ENCODE measurements at places on chromosomes 11 and 22.
A peak's percentile ranks its signal among the peaks of the same experiment; 100 is the strongest.

DNA sequence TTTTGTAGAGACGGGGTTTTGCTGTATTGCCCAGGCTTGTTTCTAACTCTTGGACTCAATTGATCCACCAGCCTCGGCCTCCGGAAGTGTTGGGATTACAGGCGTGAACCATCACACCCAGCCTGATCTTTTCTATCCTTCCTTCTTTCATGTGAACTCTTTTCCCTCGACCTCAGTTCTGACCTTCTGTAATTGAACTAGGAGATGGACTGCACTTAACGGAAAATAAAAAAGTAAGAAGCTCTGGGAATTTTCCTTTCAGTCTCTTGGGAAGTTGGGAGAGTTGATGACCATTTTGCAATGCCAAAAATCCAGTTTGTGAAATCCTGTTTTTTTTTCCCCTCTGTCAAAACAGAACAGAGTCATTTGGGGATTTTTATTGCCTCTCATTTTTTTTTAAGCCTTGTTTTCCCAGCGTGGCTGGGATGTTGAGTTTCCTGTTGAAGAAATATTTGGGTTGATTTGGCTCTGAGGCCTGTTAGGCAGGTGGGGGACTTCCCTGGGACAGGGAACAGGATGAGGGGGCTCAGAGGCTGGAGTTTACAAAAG, 26.9 kb upstream of the CYB5R3 start:
- DNase-seq = no peak

DNA sequence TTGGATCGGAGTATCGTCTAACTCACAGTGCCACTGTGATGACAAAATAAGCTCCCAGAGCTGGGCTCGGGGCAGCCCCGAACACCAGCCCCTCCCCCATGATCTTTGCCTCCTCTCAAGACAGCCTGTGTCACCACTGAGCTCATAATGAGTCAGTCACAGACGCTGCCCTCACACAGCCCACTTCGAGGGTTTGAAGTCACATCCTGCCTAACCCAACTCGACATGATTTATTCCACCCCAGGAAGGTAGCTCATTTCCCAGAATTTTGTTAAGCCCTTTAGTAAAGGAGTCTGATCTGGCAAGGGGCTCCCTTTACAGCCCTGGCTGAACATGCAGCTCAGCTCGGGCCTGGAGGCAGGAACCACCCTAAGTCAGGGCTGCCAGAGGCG, 22.8 kb downstream of the MYH9 start:
- no peak for DNase-seq

DNA sequence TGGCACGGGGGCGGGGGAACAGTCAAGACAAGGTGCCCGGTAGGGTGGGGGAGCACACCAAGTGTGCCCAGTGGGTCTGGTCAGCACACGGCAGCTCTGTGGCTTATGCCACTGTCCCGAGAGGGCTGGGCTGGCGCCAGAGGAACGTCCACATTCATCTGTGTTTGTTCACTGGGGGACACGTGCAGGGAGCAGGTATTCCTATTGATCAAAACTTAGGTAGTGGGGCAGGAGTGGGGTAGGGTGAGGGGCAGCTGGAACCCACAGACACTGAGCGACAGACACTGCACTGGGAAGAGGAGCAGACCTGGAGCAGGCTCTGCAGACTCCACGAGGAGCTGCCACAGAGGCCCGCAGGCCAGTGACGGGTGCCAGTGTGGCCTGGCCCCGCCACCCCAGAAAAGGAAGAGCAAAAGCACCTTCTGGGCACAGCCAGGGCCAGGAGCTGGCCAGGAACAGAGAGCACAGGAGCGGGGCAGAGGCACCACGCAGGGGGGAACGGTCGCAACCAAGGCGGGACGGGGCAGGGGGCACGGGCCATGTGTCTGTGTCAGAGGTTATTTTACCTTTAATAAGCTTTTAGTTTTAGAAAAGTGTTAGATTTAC, 2.1 kb upstream of the MOB2 start:
- DNase-seq = no peak

- DNase-seq = peak; percentile 53
Observed at GRCh38 chr11:68010090-68011041, at the start of gene ALDH3B1. Gene ALDH3B1, plus strand, starts transcription at chr11:68010327. Its CDS starts 4,971 bp downstream, at chr11:68015298.

DNA sequence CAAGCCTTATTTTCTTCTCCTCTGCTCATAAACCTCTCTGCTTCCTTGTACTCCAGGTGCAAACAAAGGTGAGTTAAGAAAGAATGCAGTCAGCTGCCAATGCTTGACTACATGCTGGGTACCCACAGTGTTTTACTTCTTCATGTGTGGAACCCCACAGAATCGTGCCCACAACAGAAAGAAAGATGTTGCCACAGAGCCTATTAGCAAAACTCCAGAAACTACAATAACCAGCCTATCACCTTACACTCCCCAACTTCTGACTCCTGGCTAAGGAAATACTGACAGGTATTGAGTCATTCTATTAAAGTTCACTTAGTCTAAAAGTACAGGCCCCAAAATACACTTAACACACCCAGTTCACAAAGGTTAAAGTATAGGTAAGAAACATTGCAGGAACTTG, 56.9 kb upstream of the CCDC89 start:
- DNase-seq = no peak

- no peak for DNase-seq
Observed at GRCh38 chr11:94151903-94152677, 23.4 kb downstream of the PANX1 start.

GRCh38 chr11:77155082-77155475, 27.0 kb downstream of the MYO7A start:
- DNase-seq = no peak

DNA sequence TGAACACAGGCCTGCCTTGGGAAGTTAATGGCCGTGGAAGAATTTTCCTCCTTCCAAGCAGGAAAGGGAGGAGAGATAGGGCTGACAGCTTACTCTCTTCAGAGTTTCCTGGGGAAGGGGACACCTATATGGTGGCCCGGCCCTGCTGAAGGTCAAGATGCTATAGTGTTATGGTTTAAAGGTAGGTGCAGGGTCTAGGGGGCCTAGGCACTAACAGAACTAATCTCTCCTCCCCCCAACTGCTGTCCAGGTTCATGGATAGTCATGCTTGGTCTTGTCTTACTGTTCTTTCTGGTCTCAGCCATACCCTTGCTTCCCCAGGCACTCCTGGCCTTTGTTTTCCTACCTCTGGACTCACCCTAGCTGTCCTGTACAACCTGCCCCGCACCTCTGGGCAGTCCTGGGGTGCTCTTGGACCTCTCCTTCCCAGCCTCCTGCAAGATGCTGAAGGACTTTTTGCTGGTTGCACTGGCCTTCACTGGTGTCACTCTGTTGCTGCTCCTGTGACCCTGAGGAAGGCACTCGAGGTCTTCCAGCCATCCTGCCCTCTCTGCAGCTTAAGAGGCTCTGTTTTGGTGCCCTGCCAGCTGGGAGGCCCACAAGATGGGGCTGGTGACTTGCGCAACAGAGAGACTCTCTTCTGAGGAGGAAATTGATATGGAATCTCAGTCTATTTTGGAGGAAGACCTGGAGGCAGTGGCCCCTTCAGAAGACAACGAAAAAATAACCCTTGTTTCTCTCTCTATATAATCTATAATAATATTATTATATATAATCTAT, 17.9 kb downstream of the SEC14L3 start:
- peak; percentile 25 for DNase-seq

DNA sequence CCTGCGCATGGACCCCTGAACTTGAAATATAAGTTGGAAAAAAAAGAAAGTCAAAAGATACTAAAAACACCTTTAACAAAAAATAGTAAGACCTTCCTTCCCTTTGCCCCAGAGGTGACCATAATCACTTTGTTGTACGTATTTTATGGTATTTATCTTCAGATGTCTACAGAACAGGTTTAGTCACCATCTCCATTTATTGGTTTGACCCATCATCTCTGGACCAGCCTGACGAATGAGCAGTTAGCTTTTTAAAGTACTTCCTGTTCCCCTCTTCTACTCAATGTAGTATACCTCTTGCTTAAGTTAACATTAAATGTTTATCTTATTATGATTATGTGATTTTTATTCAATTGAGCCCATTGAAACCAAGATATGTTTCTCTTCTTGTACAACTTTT, 64.7 kb upstream of the CREB3L1 start:
- DNase-seq = no peak

DNA sequence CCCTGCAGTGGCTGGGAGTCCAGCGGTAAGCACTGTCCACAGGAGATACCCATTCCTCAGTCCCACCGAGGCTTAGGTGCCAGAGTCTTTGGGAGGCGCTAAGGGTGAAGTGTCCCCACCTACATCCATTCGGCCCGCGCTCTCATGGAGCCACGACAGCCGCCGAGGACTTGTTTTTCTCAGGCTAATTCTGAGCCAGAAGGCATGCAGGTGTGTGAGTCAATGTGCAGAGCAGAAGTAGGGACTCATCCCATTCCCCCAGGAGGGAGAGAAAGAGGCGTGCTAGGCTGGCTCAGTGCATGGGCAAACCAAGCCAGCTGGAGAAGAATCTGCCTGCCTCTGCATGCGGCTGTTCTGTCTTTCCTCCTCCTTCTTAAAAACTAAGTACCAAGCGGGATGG, 46.6 kb downstream of the KCNC1 start:
- DNase-seq = no peak

- no peak for DNase-seq
Observed at GRCh38 chr11:37320921-37321320, 722.9 kb upstream of the RAG2 start.

DNA sequence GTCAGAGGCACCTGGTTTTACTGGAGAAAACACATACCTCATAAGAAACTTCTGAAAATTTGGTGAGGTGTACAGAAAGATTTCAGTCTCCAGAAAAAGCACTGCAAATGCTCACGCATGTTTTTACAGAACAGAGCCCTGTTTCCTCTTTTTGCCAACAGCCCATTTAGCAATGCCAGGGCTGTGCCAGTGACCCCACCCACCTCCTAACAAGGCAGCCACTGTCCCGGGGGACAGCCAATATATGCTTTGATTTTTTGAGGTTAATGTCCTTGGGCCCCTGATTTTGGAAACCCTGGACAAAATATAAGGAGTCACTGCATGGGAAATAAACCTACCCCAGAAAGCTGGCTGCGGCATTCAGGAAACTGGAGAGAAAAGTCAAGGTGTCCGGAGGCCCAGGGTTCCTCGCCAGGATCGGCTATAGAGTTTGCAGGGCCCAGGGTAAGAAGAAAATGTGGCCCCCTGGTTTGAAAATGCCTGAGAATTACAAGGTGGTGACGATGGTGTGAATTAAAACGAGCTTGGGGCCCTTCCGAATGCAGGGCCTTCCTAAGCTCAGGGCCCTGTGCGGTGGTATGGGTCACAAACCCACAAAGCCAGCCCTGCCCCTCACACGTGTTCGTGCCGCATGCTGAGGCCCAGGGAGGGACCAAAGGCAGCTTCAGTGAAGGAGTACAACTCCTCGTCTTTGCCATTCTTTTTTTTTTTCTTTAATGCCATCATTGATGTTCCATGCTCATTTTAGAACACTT, 71.1 kb upstream of the WNT7B start:
- DNase-seq = no peak

GRCh38 chr22:46066691-46067090, 83.6 kb upstream of the PPARA start:
- no peak for DNase-seq

GRCh38 chr11:44753961-44754645, 27.3 kb downstream of the TSPAN18 start:
- no peak for DNase-seq

DNA sequence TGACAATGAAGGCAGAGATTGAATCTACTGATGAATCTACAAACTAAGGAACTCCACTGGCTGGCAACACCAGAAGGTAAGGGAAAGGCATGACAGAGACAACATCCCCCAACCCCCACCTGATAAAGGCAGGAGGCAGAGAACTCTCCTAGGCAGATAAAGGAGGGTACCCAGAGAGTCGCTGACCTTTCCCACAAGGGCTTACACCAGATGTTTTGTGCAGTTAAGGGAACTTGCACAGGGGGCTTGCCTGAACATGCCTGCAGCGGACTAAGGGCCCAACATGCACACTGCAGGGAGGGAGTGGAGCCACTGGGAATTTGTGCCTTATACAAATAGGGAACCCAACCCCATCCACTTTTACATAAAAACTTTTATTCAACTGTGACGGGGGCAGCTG, 1996.9 kb upstream of the RAG2 start:
- DNase-seq = no peak

GRCh38 chr11:108793611-108794010, 128.7 kb downstream of the DDX10 start:
- DNase-seq = no peak

DNA sequence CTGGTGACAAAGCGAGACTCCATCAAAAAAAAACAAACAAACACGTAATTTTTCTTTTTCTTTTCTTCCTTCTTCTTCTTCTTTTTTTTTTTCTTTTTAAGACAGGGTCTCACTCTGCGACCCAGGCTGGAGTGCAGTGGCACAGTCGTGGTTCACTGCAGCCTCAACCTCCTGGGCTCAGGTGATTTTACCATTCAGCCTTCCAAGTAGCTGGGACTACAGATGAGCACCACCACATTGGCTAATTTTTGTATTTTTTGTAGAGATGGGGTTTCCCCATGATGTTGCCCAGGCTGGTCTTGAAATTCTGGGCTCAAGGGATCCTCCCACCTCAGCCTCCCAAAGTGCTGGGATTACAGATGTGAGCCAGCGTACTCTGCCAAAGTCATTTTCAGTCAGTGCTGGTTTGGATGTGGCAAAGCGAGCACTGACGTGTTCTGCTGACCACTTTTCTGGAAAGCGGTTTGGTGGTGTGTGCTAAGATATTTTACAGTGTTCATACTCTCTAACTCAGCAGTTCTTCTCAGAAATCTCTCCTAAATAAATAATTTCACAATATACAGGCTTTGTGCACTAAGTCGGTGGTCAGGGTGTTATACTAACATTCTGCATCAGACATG, 10.7 kb downstream of the FAM118A start:
- no peak for DNase-seq

- no peak for DNase-seq
Observed at GRCh38 chr11:32149748-32150147, 58.9 kb downstream of the RCN1 start.

Measured in right kidney (tissue), 9 donors.